ENCODE measurements at places on chromosomes 4 and X.

GRCh38 chr4:139709660-139710059 is 44.0 kb downstream of the MGST2 start:
- DNase-seq: no peak

DNA sequence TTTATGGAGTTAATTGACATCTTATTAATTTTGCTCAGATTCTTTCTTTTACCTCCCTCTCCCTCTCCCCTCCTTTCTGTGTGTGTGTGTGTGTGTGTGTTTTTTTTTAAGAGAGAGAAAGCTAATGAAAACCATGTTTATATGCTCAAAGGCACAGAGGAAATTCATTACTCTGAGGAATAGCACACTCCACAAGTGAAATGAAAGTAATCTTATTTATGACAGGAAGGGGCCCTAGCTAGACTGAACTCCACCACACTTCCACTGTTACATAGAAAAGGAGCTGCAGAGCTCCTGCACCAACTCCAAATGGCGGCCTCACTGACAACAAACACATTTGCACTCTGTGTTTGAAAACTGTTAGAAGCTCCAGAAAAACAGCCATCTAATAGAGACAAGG is 150.6 kb downstream of the RASL11B start:
- no peak for DNase-seq

GRCh38 chrX:118978451-118978850 is 4.0 kb downstream of the LONRF3 start:
- DNase-seq: no peak

DNA sequence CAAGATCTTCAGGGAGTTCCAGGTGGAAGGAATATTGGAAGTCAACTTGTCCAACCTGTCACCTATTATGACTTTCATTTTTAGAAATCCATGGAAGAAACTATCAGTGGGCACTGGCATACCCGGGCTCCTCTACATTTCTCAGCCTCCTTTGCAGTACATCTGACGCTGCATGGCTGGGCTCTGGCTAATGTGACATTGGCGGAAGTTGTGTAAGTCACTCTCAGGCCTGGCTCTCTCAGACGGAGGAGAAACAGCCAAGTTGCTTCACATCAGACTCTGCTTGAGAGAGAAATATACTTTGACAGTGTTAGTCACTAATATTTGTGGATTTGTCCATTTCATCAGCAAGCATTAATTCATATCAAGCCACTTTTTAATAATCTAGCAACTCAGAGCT is 4.5 kb downstream of the DCHS2 start:
- no peak for DNase-seq

DNA sequence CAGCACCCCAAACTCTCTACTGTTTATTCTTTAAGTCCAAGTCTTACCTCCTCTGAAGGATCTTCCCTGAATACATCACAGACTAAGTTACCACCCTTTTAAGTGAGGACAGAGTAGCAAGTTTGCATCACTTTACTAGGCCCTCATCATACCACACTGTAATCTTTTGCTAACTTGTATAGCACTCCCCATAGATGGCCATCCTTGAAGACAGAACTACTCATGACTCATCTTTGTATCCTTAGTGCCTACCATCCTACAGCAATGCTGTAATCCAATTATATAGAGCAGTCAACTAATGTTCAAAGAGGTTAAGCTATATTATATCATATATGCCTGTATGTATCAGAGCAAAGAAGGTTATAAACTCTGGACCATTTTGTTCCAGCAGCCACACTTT is 101.4 kb downstream of the ADAMTS3 start:
- no peak for DNase-seq

GRCh38 chr4:106056914-106057313 is 161.6 kb downstream of the NPNT start:
- no peak for DNase-seq

DNA sequence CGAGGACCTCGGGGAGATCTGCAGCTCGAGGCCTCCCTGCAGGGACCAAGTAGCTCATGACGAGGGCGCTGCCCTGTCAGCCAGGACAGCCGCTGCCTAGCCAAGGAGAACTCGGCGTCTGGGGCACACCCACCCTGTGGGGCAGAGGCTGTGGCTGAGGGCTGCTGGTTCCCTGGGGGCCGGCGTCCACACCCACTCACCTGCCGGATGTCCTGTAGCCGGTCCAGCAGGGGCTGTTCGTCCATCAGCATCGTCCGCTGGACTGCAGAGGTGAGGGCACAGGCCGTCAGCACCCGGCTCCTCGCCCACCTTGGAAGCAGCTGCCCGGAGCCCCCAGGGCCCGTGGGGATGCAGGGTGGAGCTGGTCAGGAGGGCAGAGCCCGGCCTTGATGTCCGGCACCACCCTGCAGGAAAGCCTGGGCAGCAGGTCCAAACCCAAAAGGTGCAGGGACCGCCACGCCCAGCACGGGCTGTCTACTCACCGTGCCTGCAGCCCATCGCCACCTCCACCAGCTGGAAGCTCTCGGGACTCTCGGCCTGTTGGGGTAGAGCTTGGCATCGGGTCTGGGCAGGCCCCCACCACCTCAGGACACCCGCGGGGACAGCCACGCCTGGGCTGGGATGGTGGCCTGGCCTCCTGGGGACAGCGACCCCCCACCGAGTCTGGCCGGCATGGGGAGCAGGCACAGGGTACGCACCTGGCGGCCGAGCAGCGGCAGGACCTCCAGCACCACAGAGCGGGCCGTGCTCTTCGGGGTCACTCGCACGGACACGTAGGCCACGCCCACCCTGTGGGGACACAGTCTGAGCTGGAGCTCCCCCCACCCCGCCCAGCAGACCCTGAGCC is 6.9 kb downstream of the DGKQ start:
- no peak for DNase-seq

GRCh38 chr4:26780539-26780938 is 80.1 kb upstream of the STIM2 start:
- DNase-seq: no peak

DNA sequence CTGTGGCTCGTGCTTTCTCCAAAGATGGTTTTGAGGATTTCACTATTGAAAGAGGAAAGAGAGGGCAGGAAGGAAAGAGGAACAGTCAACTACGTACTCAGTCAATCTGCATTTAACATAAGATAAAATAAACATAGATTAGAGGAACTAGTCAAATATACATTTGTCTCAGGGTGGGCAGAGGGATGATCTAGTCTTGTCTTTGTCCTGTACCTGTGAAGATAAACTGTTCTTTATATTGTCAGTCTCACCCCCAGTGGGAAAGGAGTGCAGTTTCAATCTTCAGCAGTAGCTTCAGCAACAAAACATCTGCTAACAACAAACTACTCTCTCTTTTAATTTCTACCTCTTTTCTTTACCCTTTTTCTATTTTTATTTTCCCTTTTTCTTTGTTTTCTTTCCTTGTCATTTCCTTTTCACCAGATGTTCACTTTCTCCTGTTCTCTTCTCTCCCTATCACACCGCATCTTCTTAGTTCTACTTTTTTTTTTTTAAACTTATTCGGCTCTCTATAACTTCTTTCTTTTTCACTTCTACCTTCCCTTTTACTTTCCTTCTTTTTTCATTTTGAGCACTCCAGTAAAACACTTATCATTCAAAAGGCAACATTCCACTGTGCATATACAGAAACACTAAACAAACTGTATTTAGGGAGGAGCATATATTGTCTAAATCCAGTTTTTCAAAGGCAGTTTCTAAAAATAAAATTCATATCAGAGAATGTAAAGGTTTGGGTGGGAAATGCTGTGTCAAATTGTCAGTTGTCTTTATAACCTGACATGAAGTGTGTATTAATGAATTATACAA is 51.4 kb upstream of the GUCY1A1 start:
- no peak for DNase-seq

- DNase-seq: no peak
These were observed 57.4 kb downstream of the TSC22D3 start for GRCh38 chrX:107718156-107718621.

DNA sequence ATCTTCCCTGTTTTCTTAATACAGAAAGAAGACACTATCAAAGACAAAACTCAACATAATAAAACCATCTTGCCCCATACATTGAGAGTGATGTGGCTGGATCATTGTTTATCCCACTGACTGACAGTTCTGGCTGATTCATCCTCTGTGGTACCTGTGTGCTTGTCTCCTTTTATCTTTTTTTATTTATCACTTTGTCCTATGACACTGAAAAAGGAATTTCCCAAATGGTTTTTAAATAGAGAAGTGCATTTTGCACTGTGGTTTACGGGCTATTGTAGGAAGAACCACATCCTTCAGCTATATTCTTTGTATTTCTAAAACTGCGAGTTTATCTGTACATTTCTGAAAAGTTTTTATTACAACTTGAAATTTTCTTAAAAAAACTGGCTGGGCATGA is 15.0 kb downstream of the TTC29 start:
- no peak for DNase-seq

DNA sequence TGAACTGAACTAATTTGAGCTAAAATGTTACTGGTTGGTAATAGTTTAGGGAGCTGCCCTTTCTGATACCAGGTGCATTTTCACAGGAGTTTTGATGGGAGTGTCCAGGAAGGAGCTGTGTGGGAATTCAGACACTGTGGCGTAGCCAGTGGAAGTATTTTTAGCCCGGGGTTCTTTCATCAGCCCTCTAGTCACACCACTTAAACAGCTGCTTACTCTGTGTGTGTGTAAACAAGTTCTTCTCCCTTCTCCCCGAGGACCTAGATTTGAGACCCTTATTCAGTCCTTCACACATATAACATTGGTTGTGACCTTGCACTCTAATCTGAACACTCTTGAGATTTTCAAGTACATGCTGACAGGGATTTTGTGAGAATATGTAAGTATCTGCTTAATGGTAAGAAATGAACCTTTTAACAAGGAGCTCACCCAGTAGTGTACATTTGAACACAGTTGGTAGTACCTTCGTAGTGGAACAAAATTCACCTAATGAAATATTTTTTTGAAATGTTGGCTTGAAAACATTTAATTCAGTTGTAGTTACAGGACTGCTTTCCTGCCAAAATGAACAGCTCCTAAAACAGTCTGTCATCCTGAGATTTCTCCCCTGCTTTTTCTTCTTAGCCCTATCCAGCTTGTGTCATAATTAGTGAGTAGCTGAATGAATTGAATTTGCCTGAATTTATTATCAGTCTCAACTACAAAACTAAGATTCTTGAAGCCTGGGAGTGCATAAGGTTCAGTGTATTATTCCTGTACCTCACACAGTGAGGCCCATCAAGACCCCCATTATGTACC is 61.8 kb downstream of the BMPR1B start:
- no peak for DNase-seq

DNA sequence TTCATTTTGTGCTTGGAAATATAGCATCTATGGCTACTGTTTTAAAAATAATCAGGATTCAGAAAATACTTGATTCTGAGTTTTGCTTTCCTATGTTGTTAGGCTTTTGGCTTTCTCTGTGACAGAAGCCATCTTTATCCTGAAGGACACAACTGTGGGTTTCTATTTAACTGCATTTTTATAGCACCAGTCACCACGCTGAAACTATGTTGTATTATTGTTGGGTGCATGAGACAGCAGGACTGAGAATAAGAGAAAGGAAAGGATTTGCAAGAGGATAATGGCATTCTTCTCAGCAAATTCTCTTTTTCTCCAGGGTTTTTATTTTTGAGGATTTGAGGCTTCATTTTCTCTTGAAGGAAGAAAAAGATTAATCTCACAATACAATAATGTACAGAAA is 10.1 kb upstream of the NEUROG2 start:
- no peak for DNase-seq

DNA sequence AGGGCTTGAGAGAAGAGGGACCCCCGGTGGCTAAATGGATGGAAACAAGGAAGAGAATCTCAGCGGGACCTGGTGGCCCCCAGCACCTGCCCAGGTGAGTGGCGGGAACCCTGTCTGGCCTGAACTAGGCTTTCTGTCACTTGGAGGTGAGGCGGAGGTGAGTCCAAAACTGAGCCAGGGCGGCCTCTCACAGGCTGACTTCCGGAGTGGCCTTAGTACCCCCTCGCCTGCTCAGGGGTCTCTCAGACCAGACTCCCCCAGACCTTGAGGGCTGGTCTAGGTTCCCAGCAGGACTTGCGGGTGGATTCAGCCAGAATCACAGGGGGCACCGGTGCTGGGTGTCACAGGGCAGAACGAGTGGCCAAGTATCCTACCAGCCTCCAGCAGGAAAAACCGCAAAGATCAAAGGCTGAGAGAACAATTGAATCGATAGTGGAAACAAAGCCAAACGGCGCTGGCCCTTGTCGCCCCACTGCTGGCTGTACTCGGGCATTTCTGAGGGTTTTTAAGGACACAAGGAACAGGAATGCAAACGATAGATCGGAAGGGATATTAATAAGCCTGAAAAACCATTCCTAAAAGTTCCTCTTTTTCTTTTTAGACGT is 67.8 kb downstream of the WFS1 start:
- no peak for DNase-seq

DNA sequence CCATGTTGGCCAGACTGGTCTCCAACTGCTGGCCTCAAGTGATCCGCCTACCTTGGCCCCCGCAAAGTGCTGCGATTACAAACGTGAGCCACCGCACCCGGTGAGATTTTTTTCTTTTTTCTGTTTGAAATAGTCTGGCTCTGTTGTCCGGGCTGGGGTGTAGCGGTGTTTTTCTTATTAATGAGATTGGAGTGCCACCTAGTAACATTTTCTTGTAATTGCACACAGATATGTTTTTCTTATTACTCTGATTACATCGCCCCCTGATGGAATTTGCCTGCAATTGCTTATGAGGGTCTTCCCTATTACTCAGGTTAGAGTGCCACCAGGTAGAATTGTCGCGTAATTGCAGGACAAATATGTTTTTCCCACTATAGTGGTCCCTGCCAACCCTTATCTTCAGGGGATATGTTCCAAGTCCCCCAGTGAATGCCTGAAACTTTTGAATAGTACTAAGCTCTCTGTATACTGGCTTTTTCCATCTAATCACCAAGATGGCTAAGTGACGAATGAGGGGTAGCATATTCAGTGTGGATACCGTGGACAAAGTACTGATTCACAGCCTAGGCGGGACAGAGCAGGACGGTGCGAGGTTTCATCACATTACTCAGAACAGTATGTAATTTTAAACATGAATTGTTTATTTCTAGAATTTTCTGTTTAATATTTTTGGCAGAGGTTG is 8.6 kb upstream of the PDHA1 start:
- DNase-seq: no peak

DNA sequence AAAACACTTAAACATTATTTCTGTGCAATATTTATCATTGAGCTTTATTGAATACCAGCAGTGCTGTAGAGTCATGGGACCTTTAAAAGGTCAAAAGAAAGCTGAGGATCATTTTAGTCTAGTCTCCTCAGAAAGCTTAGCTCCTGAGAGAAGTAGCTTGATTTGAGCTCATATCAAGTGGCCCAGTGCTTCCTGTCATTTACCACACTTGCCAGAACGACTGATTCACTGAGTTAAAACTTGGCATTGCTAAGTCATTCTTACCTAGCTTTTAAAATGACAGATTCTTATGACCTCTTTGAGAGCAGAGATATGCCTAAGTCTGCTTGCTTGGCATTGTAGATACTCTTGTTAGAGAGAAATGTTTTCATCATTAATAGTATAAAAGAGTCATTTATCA is 15.2 kb downstream of the SEPTIN11 start:
- no peak for DNase-seq

- no peak for DNase-seq
These were observed 39.0 kb downstream of the SHROOM2 start for GRCh38 chrX:9825129-9825790.
